Stimulated activated CD4-positive, alpha-beta T cell treated with anti-CD3 and anti-CD28 coated beads, Interleukin-12 subunit alpha, Interleukin-12 subunit beta, amount 100 ng/mL, for 48 hours (primary cell): ENCODE measurements at places on chromosomes 11 and 22.

DNA sequence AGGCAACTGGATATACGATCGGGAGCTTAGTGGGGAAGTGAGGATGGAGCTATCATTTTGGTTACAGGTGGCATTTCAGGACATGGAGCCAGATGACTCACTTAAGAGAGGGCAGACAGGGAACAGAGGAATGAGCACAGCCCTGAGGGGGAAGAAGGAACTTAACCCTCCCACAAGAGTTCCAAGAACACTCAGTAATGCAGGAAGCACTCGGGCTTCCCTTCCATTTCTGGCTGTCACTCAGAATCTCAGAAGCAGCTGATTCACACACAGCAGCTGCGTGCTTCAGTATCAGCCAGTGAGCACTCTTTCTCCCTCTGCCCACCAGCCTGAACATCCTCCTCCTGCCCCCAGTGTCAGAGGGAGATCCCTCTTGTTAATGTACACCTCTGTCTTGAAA, 34.8 kb downstream of the EFCAB6 start:
- DNase-seq = no peak

DNA sequence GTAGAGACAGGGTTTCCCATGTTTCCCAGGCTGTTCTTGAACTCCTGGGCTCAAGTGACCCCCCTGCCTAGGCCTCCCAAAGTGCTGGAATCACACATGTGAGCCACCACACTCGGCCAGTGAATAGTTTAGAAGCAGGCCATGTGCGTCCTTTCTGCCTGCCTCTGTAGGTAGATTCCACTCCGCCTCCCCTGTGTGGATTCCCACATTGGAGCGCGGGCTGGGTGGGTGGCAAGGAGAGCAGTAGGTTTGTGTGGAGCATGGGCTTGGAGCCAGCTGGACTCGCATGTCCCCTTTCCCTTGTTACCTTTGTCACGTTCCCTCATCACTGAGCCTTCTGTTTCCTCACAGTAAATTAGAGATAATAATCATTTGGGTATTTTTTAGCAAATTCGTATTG, 21.7 kb downstream of the PPFIA1 start:
- no peak for DNase-seq

DNA sequence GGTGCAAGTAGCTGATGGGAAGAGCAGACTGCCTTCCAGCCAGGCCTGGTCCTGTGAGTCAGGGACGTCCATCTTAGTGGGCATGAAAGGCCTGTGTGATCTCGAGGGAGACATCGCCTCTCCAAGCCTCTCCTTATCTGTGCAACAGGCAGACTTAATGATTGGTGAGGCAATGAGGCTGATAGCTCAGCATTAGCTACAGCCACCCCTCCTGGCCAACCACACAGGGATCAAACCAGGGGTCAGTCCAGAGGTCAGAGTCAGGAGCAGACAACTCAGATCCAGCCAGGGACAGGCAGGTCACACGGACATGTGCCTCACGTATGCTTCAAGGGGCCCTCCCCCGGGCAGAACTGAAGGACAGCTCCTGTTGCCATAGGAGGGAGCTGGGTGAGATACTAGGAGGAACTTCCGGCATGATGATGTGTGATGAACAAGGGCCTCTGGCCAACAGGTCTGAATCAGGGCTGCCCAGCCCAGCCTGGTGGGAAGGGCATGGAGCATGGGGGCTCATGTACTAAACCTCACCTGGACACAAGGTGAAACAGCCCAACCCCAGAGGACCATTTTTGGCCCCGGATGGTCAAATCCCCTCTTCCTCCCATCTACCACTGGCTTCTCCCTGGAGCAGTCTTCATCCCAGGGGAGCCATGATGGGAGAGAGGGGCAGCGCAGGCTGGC, 2.8 kb upstream of the APOC3 start:
- no peak for DNase-seq

- DNase-seq = no peak
Observed at GRCh38 chr11:46686886-46687795, 13.3 kb downstream of the ARHGAP1 start.

DNA sequence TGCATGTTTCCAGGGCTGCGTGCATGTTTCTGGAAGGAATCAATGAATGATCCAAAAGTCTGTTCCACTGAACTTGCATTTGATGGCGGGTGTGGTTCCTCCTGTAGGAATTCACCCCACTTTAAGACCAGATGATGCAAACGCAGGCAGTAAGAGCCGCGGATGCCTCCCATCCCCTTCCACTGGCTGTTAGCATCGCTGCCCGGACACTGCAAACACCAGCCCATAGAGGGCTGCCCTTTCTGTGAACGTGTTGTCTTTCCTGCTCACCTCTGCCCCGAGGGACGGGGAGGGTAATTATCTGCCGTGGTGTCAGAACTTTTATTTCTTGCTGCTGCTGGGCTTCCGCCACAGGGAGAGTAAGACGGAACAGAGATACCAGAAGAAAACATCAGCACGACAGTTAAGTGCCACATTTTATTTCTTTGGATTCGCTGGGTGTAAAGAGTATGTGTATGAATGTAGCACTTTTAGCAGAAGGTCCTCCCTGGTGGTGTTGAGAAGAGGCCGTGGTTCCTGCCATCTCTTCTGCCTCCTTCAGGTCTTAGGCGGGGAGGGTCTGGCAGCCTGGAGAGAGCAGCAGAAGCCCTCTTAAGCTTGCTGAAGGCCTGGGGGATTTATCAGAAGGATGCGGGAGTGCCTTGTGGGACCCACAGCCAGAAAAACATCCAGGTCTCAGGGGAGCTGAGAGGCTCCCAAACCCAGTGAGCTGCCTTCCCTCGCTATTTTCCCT, 53.2 kb upstream of the NECTIN1 start:
- DNase-seq = no peak

- DNase-seq = no peak
Observed at GRCh38 chr11:29629286-29629685, 387.5 kb downstream of the KCNA4 start.

DNA sequence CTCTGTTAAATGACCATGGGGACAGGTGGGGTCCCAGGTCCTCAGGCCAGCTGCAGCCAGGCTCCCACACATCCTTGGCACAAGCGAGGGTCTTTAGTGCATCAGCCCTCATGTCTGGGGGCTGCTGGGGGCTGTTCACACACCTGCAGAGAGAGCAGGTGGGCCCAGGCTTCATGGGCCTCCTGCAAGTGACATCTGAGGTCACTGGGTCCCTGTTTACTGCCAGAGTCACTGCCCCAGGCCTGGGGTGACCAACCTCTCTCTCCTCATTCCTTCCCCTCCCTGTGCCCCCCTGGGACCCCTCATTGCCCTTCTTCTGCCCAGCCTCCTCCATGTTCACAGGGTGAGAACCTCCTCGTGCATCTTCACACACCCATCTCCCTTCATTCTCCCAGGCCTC, 92.4 kb downstream of the RTL6 start:
- DNase-seq = no peak

- no peak for DNase-seq
Observed at GRCh38 chr11:47538741-47539565, 14.0 kb downstream of the CELF1 start.

GRCh38 chr11:121448431-121448941, 3.6 kb upstream of the SORL1 start:
- no peak for DNase-seq

DNA sequence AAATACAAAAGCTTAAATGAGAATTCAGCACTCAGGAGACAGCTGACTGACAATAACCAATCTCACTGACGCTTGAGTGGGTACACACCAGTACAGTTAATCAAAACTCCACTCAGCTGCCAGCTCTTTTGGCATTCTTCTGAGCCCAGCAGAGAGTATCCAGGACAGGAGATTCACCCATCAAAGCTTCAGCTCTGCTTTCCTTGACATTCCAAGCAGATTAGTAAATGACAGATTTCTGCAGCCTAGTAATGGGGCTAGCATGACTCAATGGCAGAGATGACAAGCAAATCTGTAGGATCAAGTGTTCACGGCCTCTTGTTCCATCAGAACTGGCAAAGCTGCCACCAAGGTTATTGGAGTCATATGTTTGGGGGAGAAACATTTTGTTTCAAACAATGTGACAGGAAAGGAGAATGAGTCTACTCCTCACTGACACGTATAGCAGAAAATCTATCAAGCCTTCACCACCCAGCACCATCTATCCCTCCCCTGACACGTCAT, 420.0 kb downstream of the DYNC2H1 start:
- no peak for DNase-seq

GRCh38 chr22:37449331-37450001, 22.2 kb upstream of the ELFN2 start:
- no peak for DNase-seq

DNA sequence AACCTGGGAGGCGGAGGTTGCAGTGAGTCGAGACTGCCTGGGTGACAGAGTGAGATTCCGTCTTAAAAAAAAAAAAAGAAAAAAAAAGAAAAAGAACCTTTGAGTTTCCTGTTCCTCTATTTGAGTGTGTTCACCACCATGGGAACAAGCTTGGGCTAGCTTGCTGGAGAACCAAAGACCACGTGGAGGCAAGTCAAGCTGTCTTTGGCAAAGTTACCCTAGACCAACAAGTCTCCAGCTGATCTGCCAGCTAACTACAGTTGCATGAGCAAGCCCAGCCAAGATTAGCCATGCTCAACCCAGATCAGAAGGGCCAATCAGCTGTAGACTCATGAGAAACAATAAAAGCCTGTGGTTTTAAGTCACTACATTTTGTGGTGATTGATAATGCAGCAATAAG, 29.7 kb downstream of the SLN start:
- DNase-seq = no peak

- DNase-seq = no peak
Observed at GRCh38 chr11:127042445-127042844, 41.9 kb upstream of the KIRREL3 start.

DNA sequence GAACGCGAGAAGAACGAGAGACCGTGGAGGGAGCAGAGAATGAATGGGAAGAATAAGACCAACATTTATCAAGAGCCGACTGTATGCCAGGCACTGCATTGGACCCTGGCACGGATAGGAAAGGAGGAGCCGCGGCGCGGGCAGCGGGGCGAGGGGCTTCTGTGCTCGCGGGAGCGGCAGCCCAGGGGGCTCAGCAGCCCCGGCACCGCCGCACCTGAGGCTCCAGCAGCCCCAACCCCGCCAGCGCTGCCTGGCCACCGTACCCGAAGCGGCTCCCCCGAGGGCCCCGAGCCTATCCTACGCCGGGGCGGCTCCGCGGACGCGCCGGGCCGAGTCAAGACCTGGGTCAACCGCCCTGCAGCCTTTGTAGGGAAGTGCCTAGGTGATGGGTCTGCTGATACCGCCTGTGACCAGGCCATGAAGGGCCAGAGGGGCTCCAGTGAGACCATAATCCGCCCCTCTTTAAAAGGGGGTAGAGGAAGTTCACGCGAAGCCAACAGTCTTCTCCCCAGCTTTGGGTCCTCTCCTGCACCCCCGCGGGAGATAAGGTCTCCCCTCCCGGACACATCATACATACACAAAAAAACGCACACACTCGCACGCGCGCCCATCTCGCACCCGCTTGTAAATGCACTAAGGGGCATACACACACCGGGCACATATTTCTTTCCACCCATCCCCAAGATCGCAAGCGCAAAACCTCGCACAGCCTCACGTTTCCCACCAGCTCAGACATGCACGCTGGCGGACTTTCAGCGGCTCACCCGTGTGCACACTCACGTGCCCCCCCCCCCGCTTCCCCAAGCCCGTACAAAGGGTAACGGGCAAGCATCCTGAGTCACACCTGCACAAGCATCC, 935 bp upstream of the RTN4RL2 start:
- DNase-seq = no peak

DNA sequence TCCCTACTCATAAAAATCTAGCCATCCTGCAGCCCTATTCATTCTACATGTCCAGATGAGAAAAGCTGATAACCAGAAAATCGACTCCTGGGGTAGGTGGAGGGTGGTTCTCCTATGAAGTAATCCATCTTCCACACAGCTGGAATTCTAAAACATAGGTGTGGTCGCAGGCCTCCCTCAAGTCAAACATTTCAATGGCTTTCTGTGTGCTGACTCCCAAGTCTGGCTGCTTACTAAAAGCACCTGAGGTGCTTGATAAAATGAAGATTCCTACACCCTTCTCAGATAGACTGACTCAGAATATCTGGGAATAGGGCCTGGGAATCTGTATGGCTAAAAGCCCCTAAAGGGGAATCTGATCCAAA, 26.1 kb downstream of the IRAG1 start:
- DNase-seq = no peak

- no peak for DNase-seq
Observed at GRCh38 chr22:27616033-27616432, 185.5 kb downstream of the MN1 start.

DNA sequence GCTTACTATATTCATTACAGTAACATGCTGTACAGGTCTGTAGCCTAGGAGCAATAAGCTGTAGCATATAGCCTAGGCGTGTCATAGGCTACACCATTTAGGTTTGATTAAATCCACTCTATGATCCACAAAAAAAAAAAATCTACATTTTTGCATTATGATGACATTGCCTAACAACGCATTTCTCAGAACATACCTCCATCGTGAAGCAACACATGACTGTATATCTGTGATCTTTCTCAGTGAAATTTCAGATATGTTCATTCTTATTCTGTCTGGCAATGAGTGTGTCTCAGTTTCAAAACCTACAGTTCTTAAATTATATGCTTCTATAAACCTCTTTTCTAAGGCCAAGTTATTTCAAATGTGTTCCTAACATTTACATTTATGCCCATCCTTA, 140.3 kb downstream of the CADM1 start:
- DNase-seq = no peak

DNA sequence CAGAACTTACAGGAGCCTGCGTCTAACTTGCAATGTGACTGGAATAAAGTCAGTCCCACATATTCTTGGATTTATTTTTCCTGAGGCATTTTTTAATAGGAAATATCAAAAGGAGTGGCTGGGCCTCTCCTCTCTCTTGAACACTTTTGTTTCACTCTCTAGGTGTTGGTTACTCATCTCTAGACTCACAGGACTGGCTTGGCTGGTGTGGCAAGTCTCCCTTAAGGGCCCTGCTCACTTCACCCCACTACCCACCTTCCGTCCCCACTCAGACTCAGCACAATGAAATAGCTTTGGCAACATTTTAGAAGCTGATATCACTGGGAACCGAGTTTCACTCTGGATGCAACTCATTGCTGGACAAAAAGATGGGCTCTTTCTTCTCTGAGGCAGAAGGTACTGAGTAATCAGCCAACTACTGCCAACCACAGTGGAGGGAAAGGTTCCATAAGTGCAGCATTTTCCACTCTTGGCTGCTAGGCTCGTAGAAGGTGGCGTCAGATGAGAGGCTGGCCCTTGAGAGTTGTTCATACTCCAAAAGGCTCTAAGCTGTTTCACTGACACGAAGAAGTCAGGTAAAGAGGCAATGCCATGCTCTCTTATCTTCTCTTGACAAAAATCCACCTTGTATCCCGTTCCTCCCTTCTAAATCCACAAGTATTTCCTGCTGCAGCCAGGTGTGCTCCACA, 390.6 kb downstream of the SOX6 start:
- no peak for DNase-seq

- no peak for DNase-seq
Observed at GRCh38 chr11:131353766-131354165, 16.6 kb upstream of the NTM start.

- DNase-seq = no peak
Observed at GRCh38 chr11:109512680-109513079, 90.7 kb downstream of the C11orf87 start.
